ENCODE measurements at places on chromosomes 2 and 18. TPM values are rescaled to one million over a fixed set of nuclear protein-coding genes. Genes with fewer than 3 reads are reported as not detected.

The METTL8 gene
- 7.6 TPM for total RNA-seq

- no peak for DNase-seq
- H3K4me1 ChIP-seq = no peaks in the 10 kb centered on the region
- no peak overlapping the region for H3K27ac ChIP-seq
- no peaks in the 10 kb centered on the region for H3K36me3 ChIP-seq
Measured at GRCh38 chr2:68428126-68428525, 39.0 kb downstream of the FBXO48 start.

- no peaks in the 10 kb centered on the region for H3K4me1 ChIP-seq
- no peak for DNase-seq
- H3K4me3 ChIP-seq = no peak overlapping the region
- no peaks in the 10 kb centered on the region for H3K36me3 ChIP-seq
- no peak overlapping the region for H3K27ac ChIP-seq
Measured at GRCh38 chr2:52880872-52881271, 886.7 kb upstream of the CHAC2 start.

The GRP gene
- total RNA-seq = not detected

DNA sequence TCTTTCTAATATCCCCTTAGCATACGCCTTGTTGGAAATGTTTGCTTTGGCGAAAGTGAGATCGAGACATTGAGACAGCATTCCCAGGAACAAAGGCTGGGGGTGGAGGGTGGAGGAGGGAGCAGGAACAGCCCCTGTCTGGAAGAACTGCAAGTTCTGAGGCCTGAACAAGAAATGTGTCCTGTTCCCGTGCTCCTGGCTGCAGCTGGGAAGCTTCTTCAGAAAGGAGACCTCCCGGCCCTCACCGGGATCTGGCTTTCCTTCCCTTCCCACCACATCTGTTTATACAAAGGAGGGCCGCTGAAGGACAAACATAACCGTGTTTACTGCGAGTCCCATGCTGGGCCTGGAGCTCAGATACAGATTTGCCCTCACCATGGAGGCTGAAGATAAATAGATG lies 35.9 kb downstream of the AFF3 start:
- no peak overlapping the region for H3K27ac ChIP-seq
- no peak for DNase-seq
- no peak overlapping the region for H3K4me3 ChIP-seq
- H3K27me3 ChIP-seq = no peaks in the 10 kb centered on the region

The LBX2 gene
- 0.83 TPM for total RNA-seq

The PRKAG3 gene
- total RNA-seq = 0.19 TPM

GRCh38 chr2:11142330-11142729 lies 12.9 kb upstream of the SLC66A3 start:
- H3K4me3 ChIP-seq = no peak overlapping the region
- DNase-seq = no peak
- no peak overlapping the region for H3K27ac ChIP-seq

DNA sequence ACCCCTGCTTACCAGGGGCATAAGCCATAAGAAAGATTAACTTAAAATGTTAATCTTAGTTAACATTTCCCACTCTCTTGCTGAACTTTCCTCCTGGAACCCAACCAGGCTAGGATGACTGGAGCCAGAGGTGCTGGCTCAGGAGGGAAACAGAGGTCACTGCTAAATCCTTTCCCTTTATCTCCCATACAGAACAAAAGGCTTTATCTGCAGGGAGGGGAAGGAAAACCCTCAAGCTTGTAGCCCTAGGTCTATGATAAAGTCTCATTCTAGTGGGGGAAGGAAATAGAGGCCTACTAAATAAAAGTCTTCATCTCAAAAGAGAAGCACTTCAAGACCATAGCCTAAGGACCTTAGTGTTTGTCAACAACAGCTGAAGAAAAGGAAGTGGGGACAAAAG lies 18.6 kb downstream of the HIBCH start:
- no peak overlapping the region for H3K4me3 ChIP-seq
- no peaks in the 10 kb centered on the region for H3K27me3 ChIP-seq
- H3K4me1 ChIP-seq = no peaks in the 10 kb centered on the region
- H3K36me3 ChIP-seq = peaks cover 5% of the 10 kb centered on the region
- no peak overlapping the region for H3K27ac ChIP-seq

DNA sequence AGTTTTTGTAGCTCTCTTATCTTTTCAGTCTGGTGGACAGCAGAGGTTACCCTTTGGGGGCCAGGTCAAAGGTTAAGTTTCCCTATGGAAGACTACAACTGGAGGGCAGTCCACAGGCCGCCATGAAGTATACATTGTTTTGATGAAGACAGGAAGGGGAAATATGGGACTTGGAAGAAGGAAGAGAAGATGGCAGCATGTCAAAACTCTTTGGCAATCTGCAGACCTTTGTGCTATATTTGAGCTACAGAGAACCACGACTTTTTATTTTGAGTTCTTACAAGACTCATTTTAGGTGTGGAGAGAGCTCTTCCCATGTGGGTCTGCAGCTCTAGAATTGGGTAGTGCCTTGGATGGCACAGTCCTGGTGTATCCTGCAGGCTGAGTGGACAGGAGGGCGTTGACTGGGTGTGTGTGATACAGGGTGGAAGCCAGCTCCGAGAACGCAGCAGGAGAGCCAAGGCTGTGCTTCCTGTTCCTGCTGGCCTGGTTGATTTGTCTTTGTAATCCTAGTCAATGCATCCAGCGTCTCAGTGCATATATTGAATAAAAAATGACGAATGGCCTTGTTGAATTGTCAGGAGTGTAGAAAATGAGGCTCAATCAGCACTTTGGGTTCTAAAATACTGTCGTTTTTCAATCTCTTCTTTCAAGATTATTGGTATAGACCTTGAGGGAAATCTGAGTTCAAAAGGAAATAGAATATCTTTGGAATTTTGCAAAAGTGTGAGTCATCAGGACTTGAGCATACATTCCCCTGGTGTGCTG lies 11.5 kb downstream of the ITGA6 start:
- no peak for DNase-seq
- H3K27me3 ChIP-seq = no peaks in the 10 kb centered on the region
- H3K27ac ChIP-seq = no peak overlapping the region
- no peaks in the 10 kb centered on the region for H3K36me3 ChIP-seq
- H3K4me1 ChIP-seq = peaks cover 32% of the 10 kb centered on the region

The CFAP65 gene
- not detected for total RNA-seq
